ENCODE measurements at places on chromosomes 4 and X.

- DNase-seq, result no peak
These were observed 898.2 kb upstream of the AGA start for GRCh38 chr4:178340468-178340867.

- no peak for DNase-seq
These were observed 65.0 kb upstream of the NLGN4X start for GRCh38 chrX:6293716-6294115.

- no peak for DNase-seq
These were observed 43.7 kb downstream of the SAT1 start for GRCh38 chrX:23826653-23827052.

DNA sequence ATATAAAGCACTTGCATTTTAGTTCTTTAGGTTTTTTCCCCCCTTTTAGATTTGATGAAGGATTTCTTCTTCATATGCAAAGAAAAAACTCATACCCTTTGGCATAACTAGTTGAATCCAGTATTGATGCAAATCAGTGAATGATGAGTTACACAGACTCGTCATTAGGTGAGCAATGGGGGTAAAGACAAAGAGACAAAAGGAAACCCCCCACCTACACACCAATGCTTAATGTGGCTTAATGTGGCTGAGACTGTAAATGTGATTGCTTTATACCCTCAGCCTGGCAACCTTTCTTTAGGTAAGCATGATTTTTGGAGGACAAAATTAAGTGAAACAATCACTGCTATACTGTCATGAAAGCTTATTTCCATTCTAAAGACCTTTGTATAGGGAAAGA, 39.5 kb downstream of the CD40LG start:
- no peak for DNase-seq

- no peak for DNase-seq
These were observed 2.9 kb downstream of the ARHGAP4 start for GRCh38 chrX:153922932-153923857.

DNA sequence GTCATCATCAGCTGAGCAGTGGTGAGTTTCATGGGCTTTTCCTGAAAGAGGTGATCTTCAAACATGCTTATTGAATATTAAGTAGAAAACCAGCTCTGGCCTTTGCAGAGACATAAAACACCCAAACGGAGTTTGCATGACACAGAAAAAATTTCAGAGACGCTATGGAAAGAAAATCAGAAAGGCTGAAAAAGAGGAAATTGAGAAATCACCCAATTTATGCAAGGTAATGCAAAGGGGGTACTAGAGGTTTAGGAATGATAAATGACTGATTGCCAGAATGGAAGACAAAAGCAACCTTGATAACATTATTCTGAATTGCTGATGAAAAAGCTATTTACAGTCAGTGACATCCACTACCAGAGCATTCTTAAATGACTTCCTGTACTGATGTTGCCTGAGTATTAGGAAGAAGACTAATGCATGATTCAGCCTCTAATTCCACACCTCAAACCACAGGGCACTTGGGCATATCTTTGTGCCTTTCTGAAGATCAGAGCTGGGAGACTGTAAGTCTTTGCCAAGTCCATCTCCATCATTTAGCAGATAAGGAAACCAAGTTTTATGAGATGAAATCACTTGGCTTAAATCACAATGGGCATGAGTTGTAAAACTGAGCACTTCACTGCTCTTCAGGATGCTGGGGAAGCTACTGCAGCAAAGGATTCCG, 565.7 kb downstream of the PPARGC1A start:
- DNase-seq, result no peak

GRCh38 chrX:13293700-13294099, 26.2 kb downstream of the ATXN3L start:
- no peak for DNase-seq

DNA sequence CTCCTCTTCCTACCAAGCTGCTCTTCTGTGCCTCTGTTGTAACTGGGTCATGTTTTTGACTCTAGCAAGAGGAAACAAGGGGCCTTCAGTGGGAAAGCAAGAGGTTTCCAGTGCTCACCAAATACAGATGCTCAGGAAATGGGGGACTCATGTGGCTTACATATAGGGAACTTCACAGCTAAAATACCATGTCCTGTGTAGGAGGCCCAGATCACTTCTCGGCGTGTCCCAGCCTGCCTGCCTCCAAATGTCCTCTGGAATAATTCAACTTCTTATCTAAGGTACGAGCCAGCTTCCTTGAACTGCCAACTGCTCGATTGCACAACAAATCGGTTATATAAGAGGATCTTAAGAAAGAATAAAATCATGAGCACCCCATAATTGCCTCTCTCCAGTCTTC, 161.3 kb downstream of the KIT start:
- DNase-seq, result no peak

DNA sequence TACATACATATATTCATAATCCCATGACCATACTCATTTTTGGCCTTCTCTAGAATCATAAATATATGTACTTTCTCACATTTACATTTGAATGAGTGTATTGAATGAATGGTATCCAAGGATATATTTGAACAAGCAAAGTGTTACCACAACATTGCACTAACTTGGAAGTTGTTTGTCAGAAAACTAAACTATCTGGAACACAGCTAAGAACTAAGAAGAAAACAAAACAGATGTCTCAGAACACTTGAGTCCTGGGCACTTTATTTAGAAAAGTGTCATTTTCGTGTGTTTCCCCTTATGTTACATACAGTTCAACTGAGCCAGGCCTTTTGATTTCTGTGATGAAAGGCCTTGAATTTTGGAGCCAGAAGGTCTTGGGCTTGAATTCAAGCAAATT, 466.7 kb upstream of the FAT1 start:
- no peak for DNase-seq

DNA sequence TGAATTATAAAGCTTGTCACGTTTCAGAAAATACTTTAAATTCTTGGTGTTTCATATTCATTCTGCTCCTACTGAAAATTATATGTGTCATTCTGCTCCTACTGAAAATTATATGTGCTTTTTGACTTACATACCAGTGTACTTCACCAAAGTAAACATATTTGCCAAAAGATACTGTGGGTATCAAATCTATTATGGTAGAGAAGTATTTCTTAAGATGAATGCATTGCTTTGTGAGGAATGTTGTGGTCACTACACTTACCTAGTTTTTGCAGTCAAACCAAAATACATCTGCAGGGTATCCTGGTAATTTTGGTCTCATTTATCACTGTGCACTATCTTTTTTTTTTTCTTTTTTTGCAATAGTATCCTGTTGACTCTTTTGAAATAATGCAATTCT, 287.7 kb upstream of the MAD2L1 start:
- no peak for DNase-seq

DNA sequence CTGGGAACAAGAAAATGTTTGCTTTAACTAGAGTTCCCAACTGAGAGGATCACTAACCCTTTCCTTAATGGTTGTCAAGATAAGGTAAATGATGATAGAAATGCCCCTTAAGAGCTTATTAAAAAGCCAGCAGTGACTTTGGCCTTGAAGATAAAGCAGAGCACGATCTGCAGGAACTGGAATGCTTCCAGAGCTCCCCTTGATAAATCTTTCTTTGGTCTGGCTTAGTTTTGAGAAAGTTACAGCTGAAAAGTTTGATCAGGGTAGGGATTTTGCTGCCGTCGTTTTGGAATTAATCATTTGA, 64.0 kb downstream of the PTTG2 start:
- DNase-seq, result no peak

DNA sequence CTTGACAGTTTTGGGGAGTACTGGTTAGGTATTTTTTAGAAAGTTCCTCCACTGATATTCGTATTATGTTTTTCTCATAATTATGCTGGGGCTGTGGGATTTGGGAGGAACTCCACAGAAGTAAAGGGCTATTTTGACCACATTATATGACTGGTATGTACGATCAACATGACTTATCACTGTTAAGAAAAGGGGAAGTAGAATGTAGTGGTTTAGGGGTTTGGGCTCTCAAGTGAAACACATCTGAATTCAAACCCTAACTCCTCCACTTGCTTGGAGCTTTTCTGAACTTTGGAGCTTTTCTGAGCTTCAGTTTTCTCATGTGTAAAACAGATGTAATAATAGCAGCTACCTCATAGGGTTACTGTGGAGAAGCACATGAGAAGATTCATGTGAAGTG, 96.4 kb upstream of the C1GALT1C1 start:
- DNase-seq, result no peak

All from hindlimb muscle (tissue), 1 donor.